ENCODE measurements at places on chromosomes 11 and 22.
A peak's percentile ranks its signal among the peaks of the same experiment; 100 is the strongest.

- DNase-seq = no peak
Measured at GRCh38 chr22:50318698-50319411, 8.0 kb downstream of the DENND6B start.

DNA sequence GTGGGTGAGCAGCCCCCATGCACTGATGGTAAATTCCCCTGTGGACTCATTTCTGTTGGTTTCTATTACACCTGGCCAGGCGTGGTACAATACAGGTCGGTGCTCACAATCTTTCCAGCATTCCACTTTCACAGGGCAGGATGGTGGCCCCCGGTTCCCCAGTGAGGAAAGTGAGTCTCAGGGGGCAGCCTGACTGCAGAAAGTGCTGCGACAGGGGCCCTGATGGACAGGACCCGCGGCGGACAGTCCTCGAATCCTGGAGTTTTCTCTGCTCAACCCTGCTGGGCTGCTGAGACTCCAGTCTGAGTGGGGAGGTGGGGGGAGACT is 3.1 kb upstream of the PGGHG start:
- no peak for DNase-seq

- DNase-seq = no peak
Measured at GRCh38 chr11:105046898-105047579, 1.9 kb upstream of the CARD16 start.

GRCh38 chr11:123470842-123471241 is 40.8 kb downstream of the GRAMD1B start:
- no peak for DNase-seq

DNA sequence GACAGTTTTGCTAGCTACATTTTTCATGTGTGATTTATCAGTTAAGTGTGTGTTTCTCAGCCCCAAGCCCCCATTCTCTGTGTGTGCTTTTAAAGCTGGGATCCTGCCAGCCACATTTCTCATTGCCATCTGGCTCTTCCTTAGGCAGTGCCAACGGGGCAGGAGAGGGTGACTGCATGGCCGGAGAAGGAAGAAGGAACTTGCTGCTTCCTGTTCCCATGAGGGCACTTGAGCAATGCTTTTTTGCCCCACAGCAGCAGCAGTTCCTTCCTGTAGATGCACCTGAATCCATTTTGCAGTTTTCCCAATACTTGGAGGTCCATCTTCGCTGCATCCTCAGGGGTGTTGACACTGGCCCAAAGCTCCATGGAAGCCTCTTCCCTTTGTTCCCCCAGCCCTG is 37.5 kb downstream of the TNRC6B start:
- peak; percentile 88 for DNase-seq

- no peak for DNase-seq
Measured at GRCh38 chr11:47256374-47256773, 1.4 kb upstream of the NR1H3 start.

DNA sequence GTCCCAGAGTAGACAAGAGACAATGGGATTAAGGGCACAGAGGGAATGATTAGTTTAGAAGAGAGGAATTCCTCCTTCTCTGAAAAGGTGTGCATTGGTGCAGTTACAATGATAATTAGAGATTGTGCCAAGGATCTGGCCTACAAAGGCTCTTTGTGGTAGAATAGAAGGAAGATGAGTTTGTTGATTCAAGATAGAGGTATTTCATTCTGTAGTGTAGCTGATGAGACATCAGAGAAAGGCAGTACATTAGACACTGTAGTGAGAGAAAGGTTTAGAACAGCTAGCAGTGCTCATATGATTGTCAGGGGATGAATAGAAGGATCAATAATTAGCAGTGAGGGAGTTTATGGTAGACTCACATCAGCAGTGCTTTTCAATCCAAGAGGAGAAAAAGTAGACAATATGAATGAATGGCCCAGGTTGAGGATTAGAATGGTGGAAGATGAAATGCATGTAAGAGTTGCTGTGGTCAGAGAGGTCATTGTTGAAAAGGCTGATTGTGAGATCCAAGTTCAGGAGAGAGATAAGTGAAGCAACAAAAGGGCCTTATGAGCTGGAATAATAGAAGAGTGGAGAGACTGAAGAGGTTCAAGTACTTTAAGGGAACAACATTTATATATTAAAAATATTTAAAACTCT is 28.9 kb downstream of the SIK2 start:
- no peak for DNase-seq

GRCh38 chr11:77993902-77994301 is 566 bp downstream of the INTS4 start:
- peak; percentile 5 for DNase-seq

DNA sequence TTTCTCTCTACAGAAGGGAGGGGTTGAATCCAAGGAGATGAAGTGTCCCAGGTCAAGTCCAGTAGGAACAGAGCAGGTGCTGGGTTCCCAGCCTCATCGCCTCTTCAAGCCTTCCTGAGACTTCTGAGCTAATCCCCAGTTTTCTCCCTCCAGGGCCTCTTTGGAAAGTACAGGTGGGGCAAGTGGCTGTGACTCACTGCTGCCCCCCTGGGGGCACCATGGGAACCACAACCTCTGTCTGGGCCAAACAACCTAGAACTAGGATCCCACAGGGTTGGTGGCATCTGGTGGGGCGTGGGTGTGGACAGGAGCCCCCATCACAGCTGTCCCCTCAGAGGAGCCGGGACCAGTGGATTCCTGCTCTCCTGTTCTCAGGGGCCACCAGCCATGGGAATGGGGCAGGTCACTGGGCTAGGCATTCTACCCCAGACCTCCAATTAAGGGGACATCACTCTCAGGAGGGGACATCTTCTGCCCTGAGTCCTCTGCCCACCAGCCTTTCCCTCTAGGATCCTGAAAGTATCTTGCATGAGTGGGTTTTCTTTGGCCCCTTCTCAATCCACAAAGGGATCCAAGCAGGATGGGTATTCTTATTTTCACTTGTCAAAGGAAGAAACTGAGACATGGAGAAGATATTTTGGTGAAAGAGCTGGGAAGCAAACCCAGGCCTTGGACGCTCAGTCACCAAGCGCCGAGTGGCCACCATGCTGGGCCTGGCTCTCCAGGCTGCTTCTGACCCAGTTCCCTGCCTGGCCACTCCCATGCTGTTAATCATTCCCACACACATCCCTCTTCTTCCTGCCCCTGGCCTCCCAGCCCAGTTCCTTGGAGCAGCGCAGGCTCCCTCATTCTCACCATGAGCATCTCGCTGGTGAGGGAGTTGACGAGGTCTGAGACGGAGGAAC is 23.8 kb downstream of the LRRC10B start:
- peak; percentile 44 for DNase-seq

- no peak for DNase-seq
Measured at GRCh38 chr11:92775003-92775676, 194.3 kb upstream of the MTNR1B start.

- DNase-seq = no peak
Measured at GRCh38 chr11:128480066-128480465, 107.3 kb downstream of the ETS1 start.

DNA sequence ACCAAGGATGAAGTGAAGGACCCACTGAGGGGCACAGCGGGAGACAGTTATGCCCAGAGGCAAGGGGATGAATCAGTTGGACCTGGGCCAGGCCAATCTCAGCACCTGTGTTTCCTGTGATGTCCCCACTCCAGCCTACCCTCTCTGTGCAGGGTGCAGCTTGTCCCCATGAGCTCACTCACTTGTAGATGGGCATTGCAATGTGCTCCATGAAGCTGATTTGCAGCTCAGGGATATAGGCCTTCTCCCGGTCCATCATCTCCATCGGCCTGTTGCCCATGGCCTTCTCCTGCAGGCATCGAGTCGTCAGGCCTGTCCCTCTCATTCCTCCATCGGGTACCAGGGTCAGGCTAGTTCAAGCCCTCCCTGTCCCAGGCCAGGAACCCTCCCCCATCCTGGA is 96.2 kb downstream of the PDE2A start:
- no peak for DNase-seq

- no peak for DNase-seq
Measured at GRCh38 chr11:94590352-94591041, 23.3 kb downstream of the PIWIL4 start.

GRCh38 chr11:64870893-64871466 is 7.4 kb downstream of the EHD1 start:
- DNase-seq = no peak
